Esophagus muscularis mucosa (tissue), 4 donors: ENCODE measurements at places on chromosomes 1 and 21.

- DNase-seq, result peak; percentile 42
- H3K36me3 ChIP-seq, result no peaks in the 10 kb centered on the region
- peaks cover 11% of the 10 kb centered on the region for H3K4me1 ChIP-seq
- no peaks in the 10 kb centered on the region for H3K27me3 ChIP-seq
- H3K4me3 ChIP-seq, result no peak overlapping the region
- H3K27ac ChIP-seq, result no peak overlapping the region
Observed at GRCh38 chr1:47031585-47031984, 8.1 kb downstream of the CYP4X1 start.

- peaks cover 36% of the 10 kb centered on the region for H3K4me1 ChIP-seq
- no peak overlapping the region for H3K27ac ChIP-seq
- no peak for DNase-seq
- H3K27me3 ChIP-seq, result no peaks in the 10 kb centered on the region
Observed at GRCh38 chr1:48767975-48768510, 8.6 kb downstream of the BEND5 start.

DNA sequence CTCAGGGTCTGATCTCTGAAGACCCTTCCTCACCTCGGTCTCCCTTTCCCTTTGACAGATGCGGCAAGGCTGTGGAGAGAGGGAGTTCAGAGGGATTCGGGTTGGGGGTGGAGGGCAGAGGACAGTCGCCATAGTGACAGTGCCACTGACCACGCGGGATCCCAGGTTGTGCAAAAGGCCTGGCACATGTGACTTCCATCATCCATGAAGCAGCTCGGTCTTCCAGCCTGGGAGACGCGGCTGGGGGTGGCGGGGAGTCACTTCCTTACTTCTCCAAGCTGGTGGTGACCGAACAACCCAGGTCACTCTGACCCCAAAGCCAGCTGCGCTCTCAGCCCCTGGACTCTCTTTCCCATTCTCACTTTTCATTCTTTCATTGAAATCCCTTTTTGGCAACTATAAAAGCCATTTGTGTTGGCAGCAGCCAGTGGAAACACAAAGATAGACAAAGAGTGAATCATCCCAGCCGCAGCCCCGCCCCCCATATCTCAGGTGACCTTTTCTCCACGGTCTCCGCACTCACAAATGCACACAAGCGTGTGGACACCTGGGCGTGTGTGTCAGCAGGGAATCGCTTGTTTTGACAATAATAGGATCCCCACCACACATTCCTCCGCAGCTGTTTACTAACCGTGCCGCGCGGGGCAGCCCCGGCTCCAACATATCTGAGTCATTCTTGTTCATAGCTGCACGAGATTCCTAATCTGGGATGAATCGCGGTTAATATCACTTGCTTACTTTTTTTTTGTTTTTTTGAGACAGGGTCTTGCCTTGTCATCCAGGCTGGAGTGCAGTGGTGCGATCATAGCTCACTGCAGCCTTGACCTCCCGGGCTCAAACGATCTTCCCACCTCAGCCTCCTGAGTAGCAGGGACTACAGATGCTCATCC, 68.3 kb downstream of the DHRS3 start:
- no peaks in the 10 kb centered on the region for H3K27me3 ChIP-seq
- H3K4me1 ChIP-seq, result peaks cover 54% of the 10 kb centered on the region
- H3K27ac ChIP-seq, result peak overlapping the region; percentile 88

DNA sequence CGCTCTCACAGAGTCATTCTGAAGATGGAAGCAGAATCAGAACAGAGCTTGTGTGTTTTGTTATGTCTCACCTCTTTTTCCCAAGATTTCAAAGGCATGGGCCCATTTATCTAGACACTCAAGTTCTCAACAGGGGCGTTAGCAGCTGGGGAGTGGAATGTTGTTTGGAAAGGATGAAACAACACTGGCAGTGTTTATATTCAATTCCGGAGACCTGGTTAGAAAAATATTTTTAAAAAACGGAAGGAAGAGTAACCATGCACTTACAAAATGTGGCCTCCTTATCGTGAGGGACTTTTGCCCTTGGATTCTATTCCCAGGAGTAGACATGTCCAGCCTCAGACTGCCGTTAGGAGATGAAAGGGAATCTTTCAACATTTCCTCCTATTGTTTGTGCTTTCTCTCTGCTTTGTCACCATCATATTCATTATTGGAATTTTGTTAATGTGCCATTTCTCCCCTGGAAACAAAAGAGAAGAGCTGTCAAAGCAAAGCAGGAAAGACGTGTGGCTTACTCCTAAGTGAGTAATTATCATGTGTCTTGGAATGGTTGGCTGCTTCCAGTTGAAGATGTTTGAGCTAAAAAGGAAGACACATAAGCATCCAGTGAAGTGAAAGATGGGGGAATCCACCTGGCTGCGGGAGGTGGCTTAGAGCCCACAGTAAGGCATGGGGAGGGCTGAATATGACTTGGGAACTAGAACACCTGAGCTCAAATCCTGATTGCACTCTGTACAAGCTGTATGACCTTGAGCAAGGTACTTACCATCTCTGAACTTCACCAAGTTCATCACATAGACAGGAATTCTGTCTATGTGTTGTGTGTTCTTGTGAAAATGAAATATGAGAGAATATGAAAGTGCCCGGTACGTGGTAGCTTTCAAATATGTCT, 71.7 kb upstream of the JUN start:
- no peak overlapping the region for H3K27ac ChIP-seq
- peaks cover 10% of the 10 kb centered on the region for H3K4me1 ChIP-seq
- no peak for DNase-seq
- H3K36me3 ChIP-seq, result no peaks in the 10 kb centered on the region
- H3K27me3 ChIP-seq, result no peaks in the 10 kb centered on the region

DNA sequence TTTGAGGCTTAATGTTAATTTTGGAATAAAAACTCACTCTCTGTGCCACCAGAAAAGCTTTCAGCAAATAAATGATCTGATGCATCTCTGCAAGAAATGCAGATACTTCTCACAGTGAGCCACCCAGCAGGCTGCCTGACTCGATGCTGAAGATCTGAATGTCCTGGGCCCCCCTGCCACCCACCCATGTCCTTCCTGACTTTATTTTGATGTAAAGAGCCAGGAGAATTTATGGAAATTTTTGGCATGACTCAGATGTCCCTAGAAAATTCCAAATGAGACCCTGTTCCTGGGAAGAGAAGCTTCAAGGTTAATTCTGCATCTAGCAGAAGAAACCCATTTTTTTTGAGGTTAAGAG, 62.8 kb upstream of the COA6 start:
- no peak overlapping the region for H3K4me3 ChIP-seq
- DNase-seq, result no peak
- no peak overlapping the region for H3K27ac ChIP-seq
- no peaks in the 10 kb centered on the region for H3K36me3 ChIP-seq

DNA sequence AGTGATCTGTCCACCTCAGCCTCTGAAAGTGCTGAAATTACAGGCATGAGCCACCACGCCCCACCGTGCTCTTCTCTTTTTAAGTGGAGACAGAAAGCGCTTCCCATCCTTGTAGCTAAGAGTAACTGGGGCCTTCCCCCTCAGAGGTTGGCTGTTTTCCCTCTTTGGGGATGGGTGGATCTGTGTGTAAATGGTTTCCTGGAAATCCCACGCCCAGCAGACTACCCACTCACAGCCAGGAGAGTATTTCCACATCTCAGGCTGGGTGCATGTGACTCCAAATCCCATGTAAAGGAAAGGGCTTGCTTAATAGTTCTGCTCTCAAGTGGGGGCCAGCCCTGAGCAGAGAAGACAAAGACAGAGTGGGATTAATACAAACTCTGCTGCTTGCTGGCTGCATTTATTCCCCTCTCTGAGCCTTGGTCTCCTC, 19.6 kb upstream of the TCEA3 start:
- H3K4me3 ChIP-seq, result no peak overlapping the region
- peaks cover 65% of the 10 kb centered on the region for H3K36me3 ChIP-seq
- DNase-seq, result peak; percentile 96
- H3K4me1 ChIP-seq, result peaks cover 10% of the 10 kb centered on the region

DNA sequence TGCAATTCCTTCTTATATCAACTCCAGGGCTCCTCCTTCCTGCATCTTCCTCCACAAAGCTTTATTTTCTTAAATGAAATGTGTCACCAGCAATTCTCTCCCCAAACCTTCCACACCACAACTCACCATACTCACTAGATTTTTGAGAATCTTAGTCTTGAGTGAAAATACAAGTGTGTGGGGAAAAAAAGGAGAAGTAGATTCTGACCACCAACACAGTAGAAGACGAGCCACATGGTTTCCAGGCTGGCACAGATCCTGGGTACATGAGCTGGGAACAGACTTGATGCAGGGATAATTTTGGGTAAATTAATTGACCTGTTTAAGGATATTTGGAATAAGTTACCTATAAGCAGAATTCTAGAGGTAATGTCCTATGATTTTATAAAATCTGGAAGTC, 72.8 kb upstream of the KCNJ15 start:
- H3K27ac ChIP-seq, result no peak overlapping the region
- H3K4me3 ChIP-seq, result no peak overlapping the region
- DNase-seq, result no peak
- H3K36me3 ChIP-seq, result no peaks in the 10 kb centered on the region
- no peaks in the 10 kb centered on the region for H3K27me3 ChIP-seq

GRCh38 chr1:234884006-234884405, 244.6 kb downstream of the TOMM20 start:
- no peak overlapping the region for H3K27ac ChIP-seq
- no peak for DNase-seq
- no peak overlapping the region for H3K4me3 ChIP-seq
- H3K36me3 ChIP-seq, result no peaks in the 10 kb centered on the region
- H3K27me3 ChIP-seq, result no peaks in the 10 kb centered on the region
- peaks cover 21% of the 10 kb centered on the region for H3K4me1 ChIP-seq

- peak; percentile 92 for DNase-seq
- no peaks in the 10 kb centered on the region for H3K4me1 ChIP-seq
- no peak overlapping the region for H3K4me3 ChIP-seq
- no peaks in the 10 kb centered on the region for H3K36me3 ChIP-seq
- no peaks in the 10 kb centered on the region for H3K27me3 ChIP-seq
Observed at GRCh38 chr1:153386500-153386901, 4.4 kb downstream of the S100A8 start.

- no peaks in the 10 kb centered on the region for H3K4me1 ChIP-seq
- DNase-seq, result no peak
- H3K27ac ChIP-seq, result no peak overlapping the region
- H3K27me3 ChIP-seq, result no peaks in the 10 kb centered on the region
- H3K36me3 ChIP-seq, result no peaks in the 10 kb centered on the region
Observed at GRCh38 chr21:40985370-40985769, 138.4 kb upstream of the DSCAM start.

DNA sequence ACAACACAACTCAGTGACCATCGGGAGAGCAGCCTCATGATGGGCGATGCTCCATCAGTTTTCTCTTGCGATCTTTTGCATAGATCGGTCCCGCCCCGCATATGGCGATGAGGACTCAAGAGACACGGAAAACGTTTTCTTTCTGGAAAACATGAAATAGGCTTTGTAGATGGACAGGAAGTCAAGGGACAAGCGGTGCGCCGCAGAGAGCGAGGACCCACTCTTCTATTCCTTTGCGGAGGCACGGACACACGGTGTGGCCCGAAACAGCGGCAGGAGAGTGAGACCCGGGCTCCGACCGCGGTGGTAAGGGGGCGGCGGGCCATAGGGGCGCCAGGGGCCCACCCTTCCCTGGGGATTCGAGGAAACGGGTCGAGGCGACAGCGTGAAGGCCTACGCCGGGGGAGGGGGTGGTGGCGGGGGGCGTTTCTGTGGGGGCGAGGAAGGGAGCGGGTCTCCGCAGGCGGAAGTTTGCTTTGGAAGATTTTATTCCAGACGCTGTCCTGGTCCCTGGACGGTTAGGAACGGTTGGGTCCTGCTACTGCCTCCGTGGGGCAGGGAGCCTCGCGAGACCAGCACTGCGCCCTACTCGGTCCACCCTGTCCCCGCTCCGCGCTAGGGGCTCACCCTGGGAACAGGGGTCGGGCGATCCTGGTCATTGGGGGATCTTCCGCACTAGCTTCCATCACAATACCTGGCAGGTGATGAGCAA, 796 bp upstream of the TDRKH start:
- no peaks in the 10 kb centered on the region for H3K27me3 ChIP-seq
- peaks cover 22% of the 10 kb centered on the region for H3K4me1 ChIP-seq
- no peak for DNase-seq
- H3K4me3 ChIP-seq, result peak overlapping the region; percentile 73
- H3K36me3 ChIP-seq, result peaks cover 4% of the 10 kb centered on the region

- DNase-seq, result no peak
- H3K4me1 ChIP-seq, result no peaks in the 10 kb centered on the region
- H3K36me3 ChIP-seq, result no peaks in the 10 kb centered on the region
- H3K27me3 ChIP-seq, result no peaks in the 10 kb centered on the region
Observed at GRCh38 chr1:208851366-208851765, 607.2 kb upstream of the PLXNA2 start.

GRCh38 chr1:213983493-213984386, 4.0 kb upstream of the PROX1 start:
- H3K27me3 ChIP-seq, result peaks cover 66% of the 10 kb centered on the region
- peak overlapping the region; percentile 34 for H3K4me3 ChIP-seq
- no peaks in the 10 kb centered on the region for H3K36me3 ChIP-seq
- DNase-seq, result no peak
- H3K27ac ChIP-seq, result no peak overlapping the region

- H3K27ac ChIP-seq, result no peak overlapping the region
- no peak for DNase-seq
- H3K4me3 ChIP-seq, result no peak overlapping the region
- H3K4me1 ChIP-seq, result no peaks in the 10 kb centered on the region
- no peaks in the 10 kb centered on the region for H3K36me3 ChIP-seq
Observed at GRCh38 chr1:235549351-235550139, 45.3 kb upstream of the B3GALNT2 start.
